ENCODE measurements at places on chromosomes 12 and 14.

DNA sequence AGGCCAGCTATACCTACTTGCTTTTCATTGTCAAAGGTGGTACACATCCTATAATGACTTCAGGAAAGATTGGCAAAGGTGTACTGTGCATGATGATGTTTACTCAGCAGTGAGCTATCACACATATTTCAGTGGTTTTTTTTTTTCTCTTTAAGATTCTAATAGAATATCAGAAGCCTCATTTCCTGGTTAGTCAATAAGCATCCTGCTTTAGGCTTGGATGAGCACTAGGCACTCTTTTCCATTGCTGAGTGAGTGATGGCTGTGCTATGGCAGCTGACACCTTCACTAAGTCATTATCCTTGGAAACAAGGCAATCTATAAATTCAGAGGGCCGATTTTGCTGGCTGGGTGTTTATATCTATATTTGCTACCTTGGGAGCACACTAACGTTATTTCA lies 161.1 kb upstream of the RASSF8 start:
- no peak for DNase-seq

DNA sequence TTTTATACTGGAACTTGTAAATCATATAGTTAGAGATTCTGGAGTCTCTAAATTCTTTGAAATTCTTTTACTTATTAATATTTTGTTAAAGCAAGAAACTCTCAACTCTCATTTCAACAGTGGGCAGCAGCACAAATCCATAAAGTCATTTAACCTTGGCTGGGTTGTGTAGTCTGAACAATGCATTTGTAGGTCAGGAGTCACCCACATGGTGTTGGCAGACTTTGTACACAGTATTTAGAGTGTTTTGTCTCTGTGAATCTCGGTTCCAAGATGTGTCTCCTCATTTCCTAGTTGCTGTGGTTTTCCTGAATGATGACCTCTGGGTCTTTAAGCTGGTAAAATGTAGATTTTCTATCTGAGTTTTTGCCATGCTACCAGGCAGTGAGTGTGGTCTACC lies 20.8 kb upstream of the STRAP start:
- DNase-seq, result no peak

GRCh38 chr12:46296822-46297221 lies 28.0 kb upstream of the SLC38A1 start:
- no peak for DNase-seq

DNA sequence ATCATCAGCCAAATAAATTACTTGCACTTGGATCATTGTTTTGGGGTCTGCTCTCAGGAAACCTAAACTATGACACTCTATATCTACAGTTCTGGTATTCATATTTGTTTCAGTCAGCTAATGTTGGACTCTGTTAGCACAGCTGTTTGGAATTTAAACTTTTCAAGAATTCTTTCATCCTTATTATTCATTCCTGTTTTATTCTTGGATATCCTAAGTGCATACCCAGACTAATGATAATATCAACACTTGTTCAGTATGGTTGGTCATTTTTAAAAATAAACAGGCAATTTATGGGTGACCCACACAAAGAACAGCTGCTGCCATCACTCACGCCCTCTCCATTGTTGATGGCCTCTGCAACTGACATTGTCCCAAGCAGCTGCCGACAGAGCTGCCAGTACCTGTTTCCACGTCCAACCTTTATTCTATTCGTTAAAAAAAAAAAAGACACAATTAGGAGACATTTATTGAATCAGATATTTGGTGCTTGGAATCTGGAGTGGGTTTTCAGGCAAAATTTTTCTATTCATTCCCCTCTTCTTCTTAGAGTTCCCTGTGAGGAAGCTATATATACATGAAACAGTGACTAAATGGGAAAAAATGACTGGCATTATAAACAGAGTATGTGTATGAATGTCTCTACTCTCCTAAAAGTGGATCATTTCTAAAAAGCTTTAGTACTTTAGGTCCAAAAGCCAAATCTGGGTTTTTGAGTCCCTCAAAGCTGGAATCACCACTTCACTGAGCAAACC lies 252.1 kb upstream of the NAV3 start:
- no peak for DNase-seq

DNA sequence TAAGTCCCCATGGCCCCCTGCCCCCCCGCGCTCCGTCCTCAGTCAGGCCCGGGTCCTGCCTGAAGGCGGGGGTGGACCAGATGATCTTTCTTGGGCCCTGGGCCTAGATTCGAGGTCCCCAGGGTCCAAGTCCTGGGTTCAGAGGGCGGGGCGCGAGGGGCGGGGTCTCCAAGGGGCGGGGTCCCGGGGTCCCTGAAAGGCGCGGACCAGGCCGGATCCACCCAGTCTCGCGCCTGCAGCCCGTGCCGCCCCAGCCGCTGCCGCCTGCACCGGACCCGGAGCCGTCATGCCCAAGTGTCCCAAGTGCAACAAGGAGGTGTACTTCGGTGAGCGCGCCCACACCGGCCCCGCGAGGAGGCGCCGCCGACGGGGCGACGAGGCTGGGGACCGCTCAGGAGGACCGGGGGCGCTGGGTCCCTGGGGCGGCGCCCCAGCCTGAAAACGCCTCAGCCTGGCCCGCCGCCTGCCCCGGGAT lies 325 bp downstream of the CRIP1 start:
- DNase-seq, result peak; percentile 54

DNA sequence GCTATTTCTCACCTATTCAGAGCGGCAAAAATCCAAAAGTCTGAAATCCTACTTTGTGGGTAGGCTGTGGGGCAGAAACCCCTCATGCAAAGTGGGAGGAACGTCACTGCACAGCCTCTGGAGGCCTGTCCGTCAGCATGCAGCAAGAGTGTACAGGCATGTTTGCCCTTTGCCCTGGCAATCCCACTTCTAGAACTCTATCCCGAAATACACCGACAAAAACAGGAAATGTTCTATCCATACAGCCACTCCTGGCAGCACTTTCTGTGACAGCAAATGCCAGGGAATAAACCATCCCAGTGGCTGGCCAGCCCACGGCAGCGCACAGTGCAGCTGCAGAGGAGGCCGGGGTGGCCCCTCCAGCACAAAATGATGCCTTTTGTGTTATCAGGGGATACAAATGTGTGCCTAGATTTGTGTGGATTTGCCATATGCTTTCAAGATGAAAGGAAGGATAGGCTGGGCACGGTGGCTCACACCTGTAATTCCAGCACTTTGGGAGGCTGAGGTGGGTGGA lies 39.7 kb downstream of the AMN start:
- DNase-seq, result no peak
